ENCODE measurements at places on chromosomes 5 and 9. TPM values are rescaled to one million over a fixed set of nuclear protein-coding genes. Genes with fewer than 3 reads are reported as not detected.

DNA sequence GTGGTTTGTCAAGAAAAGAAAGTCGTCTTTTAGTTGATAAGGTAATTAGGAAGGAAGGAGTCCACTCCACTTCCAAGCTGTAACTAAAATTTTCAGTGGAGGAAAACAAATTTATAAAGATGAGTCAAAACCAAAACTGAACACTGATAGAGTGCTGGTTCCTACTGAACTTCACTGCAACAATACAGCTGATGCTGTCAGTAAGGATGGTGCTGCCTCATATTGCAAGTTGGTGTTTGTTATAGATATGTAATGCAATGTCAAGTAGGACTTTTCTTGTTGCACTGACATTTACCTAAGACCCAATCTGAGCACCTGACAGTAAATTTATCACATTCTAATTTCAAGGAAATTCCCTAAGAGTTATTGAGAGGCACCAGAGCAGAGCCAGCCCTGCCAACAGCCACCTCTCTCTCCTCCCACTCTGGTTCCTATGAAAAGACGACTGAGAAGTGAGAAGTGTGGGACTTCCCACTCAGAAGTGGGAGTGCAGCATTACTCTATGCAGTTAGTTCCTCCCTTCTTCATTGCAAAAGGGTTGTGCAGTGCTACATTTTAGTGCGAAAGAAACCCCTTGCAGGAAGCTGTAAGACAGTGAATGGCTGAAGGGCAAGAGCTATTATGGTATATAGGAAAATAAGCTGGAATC, 350.8 kb downstream of the NFIB start:
- H3K36me3 ChIP-seq: no peaks in the 10 kb centered on the region
- no peak for DNase-seq
- no peak overlapping the region for H3K4me3 ChIP-seq
- H3K4me1 ChIP-seq: peaks cover 6% of the 10 kb centered on the region

DNA sequence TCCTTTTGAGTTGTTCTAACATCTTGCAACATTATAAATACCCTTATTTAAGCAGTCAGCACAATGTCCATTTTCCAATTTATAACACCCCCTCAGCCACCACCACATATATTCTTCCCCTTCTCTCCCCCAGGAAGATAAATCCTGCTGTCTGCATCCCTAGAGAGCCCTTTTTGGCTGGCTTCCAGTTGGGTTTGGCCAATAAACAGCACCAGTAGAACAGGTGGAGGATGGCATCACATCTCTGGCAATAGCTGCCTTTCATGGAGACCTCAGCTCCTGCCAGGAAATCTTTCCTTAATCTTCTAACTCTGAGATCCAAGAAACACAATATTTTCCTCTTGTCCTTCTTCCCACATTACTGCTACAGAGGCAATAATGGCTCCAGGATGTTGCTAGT, 53.7 kb downstream of the TRIM36 start:
- no peak overlapping the region for H3K4me3 ChIP-seq
- no peak overlapping the region for H3K27ac ChIP-seq
- H3K27me3 ChIP-seq: no peaks in the 10 kb centered on the region

DNA sequence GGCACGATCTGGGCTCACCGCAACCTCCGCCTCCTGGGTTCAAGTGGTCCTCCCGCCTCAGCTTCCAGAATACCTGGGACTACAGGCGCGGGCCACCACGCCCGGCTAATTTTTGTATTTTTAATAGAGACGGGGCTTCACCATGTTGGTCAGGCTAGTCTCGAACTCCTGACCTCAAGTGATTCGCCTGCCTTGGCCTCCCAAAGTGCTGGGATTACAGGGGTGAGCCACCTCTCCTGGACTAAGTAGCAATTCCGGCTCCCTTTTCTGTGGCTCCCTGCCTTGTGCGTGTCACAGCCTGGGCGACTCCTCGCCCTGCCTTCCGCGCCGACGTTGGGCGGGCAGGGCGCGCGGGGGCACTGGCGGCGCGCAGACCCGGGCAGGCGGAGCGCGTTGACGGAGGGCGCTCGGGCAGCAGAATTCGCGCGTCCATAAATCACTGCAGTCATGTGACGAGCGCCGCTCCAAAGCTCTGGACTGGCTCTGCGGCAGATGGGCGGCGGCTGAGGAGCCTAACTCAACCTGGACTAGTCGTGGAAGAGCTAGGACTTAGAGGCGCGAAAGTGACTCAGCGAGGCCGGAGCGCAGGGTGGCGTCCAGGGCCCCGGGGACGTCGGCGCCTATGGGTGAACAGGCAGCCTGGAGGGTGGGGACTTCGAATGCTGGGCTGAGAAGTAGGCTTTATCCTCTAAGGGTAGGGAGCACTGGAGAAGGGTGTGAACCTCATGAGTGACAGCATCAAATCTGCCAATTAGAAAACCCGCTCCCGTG, 1.4 kb upstream of the CIZ1 start:
- peak; percentile 92 for DNase-seq
- H3K36me3 ChIP-seq: no peaks in the 10 kb centered on the region
- H3K4me1 ChIP-seq: peaks cover 15% of the 10 kb centered on the region

- H3K4me1 ChIP-seq: peaks cover 94% of the 10 kb centered on the region
- no peak overlapping the region for H3K27ac ChIP-seq
- no peak for DNase-seq
- H3K36me3 ChIP-seq: no peaks in the 10 kb centered on the region
These were observed 64.7 kb downstream of the RXRA start for GRCh38 chr9:134390947-134391318.

DNA sequence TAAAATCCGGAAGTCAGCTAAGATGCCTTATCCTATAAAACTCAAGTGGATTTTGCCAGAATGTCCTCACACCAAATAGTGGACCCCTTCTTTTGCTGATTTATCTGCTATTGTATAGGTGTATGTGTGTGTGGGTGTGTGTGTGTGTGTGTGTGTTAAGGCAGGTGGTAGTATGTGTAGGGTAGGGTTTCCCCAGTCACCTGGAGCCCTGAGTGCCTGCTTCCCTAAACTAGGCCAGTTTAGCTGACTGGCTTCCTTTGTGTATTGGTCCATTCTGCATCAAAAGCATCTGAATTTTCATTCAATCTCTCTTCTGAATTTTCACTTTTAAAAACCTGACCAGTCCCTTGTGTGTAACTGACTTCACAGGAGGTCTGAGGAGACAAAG, 42.2 kb upstream of the LCP2 start:
- no peaks in the 10 kb centered on the region for H3K36me3 ChIP-seq
- H3K27ac ChIP-seq: no peak overlapping the region
- H3K4me3 ChIP-seq: no peak overlapping the region
- DNase-seq: no peak
- no peaks in the 10 kb centered on the region for H3K4me1 ChIP-seq

DNA sequence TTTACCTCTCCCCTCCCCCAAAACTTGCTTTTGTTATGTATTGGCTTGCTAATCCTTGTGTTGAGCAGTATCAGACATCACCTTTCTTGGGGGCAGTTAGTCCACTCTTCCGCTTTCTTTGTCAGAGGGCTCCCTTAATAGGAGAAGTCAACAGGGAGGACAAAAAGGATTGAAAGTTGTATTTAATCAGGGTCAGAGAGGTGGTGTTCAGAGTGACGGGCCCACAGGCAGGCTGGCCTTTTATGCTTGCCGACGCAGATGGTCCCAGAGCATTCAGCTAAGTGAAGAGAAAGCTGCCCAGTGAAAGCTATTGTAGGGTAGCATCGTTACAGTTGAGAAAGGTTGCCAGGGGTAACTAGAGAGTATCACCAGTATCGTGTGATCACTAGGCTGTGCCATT, 131.1 kb downstream of the ZCCHC7 start:
- no peaks in the 10 kb centered on the region for H3K27me3 ChIP-seq
- H3K27ac ChIP-seq: no peak overlapping the region
- H3K4me3 ChIP-seq: no peak overlapping the region
- no peak for DNase-seq
- no peaks in the 10 kb centered on the region for H3K4me1 ChIP-seq

DNA sequence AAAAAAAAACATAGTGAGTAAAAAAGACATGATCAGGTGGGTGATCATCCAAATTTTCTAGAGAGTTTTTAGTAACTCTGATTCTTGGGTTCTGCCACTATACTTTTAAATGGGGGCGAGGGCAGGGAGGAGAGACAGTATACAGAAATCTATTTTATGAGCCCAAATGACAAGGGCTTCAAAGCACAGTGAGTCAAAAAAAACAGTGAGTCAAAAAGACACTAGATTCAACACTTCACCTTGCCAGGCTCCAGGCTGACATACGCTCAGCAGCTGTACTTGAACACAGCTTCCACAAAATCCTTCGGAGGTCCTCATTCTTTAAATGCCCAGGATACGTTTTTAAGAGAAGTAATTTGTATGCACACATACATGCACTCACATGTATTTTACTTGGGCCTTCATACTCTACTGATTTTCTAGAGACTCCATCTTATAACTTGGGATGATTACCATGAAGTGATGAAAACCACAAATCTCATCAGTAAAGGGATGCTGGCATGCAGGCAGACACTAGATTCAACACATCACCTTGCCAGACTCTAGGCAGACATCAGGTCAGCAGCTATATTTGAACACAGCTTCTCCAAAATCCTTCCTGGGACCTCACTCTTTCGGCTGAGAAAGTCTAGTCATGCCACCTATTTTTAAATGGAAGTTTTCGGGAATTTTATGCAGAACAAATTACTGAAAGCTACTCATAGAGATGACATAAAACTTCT, 28.8 kb downstream of the NR3C1 start:
- H3K4me3 ChIP-seq: no peak overlapping the region
- no peaks in the 10 kb centered on the region for H3K36me3 ChIP-seq
- no peaks in the 10 kb centered on the region for H3K27me3 ChIP-seq
- DNase-seq: no peak

- H3K4me3 ChIP-seq: no peak overlapping the region
- H3K27ac ChIP-seq: no peak overlapping the region
- H3K4me1 ChIP-seq: peaks cover 23% of the 10 kb centered on the region
These were observed 40.0 kb downstream of the CCNH start for GRCh38 chr5:87372705-87373104.

GRCh38 chr9:106277966-106278365, 583.6 kb downstream of the TMEM38B start:
- H3K27me3 ChIP-seq: no peaks in the 10 kb centered on the region
- no peaks in the 10 kb centered on the region for H3K4me1 ChIP-seq
- no peak overlapping the region for H3K27ac ChIP-seq
- DNase-seq: no peak
- no peaks in the 10 kb centered on the region for H3K36me3 ChIP-seq

DNA sequence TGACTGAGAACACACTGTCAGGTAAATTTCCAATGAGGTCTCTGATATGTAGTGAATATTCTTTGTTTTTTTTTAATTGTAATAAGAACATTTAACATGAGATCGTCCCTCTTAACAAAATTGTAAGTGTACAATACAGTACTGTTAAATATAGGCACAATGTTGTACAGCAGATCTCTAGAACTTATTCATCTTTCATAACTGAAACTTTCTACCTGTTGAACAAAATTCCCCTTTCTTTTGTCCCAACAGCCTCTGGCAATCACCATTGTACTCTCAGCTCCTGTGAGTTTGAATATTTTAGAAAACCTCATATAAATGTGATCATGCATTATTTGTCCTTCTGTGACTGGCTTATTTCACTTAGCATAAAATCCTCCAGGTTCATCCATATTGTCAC, 10.6 kb upstream of the PRLR start:
- no peaks in the 10 kb centered on the region for H3K4me1 ChIP-seq
- no peak overlapping the region for H3K27ac ChIP-seq
- H3K27me3 ChIP-seq: no peaks in the 10 kb centered on the region
- no peak overlapping the region for H3K4me3 ChIP-seq
- H3K36me3 ChIP-seq: no peaks in the 10 kb centered on the region
- DNase-seq: no peak

DNA sequence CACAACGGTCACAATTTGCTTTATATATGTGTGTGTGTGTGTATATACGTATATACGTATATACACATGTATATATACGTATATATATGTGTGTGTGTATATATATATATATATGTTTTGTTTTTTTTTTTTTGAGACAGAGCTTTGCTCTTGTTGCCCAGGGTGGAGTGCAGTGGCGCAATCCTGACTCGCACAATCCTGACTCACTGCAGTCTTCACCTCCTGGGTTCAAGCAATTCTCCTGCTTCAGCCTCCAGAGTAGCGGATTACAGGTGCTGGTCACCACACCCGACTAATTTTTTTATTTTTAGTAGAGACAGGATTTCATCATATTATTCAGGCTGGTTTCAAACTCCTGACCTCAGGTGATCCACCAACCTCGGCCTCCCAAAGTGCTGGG, 3.1 kb downstream of the RNF38 start:
- H3K4me3 ChIP-seq: no peak overlapping the region
- H3K27me3 ChIP-seq: no peaks in the 10 kb centered on the region
- H3K36me3 ChIP-seq: no peaks in the 10 kb centered on the region
- DNase-seq: no peak

- H3K27ac ChIP-seq: no peak overlapping the region
- peak; percentile 51 for DNase-seq
- H3K27me3 ChIP-seq: no peaks in the 10 kb centered on the region
These were observed 616.4 kb upstream of the NUDT12 start for GRCh38 chr5:104178829-104179456.

DNA sequence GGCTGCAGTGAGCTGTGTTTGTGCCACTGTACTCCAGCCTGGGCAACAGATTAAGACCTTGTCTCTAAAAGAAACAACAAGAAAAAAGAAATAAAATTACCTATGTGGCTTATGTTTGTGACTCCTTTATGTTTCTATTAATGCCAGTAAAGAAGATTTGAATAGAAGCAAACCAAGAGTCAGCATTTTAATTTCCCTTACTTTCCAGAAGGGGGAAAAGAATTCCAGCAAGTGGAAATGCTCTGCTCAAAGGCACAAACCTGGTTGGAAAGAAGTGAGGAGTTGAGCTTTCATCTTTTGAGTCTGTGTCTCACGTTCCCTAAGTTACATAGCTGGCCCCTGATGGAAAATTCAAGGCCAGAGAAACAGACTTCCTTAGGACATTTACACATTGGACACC, 23.6 kb upstream of the ELL2 start:
- no peak for DNase-seq
- H3K4me1 ChIP-seq: peaks cover 19% of the 10 kb centered on the region
- H3K27me3 ChIP-seq: no peaks in the 10 kb centered on the region

DNA sequence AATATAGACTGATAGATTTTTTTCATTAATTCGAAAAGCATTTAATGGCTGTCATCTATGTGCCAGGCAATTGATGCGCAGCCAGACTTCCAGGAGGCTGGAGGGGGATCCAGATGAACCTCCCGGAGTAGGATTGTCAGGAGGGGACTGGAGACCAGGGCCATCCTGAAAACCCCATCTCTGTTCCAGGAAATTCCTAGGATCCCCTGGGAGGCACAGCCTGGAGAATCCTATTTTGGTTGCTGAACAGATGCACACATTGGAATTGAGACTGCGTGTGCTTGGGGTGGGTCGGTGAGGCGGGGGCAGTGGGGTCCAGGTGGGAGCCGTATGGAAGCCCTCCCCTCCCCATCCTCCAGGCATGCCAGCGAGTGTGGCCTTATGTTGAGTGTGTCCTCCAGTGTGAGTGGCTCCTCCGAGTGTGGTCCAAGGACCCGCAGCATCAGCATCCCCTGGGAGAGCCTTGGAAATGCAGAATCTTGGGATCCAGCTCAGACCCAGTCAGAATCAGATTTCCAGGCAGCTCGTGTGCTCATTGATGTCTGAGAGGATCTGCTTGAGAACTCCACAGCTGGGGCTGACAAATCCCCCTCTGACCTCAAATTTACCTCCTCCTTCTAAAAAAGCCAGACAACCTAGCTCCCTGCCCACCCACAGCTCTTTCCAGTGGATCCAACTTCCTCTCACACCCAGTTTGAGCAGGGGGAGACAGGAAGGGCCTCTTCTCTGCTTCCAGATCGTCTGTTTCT, 38.7 kb downstream of the ROPN1L start:
- H3K27me3 ChIP-seq: no peaks in the 10 kb centered on the region
- no peaks in the 10 kb centered on the region for H3K36me3 ChIP-seq
- H3K4me1 ChIP-seq: no peaks in the 10 kb centered on the region
- DNase-seq: no peak
- H3K4me3 ChIP-seq: no peak overlapping the region
- H3K27ac ChIP-seq: no peak overlapping the region

The CER1 gene
- total RNA-seq: not detected

The TAS2R1 gene
- total RNA-seq: not detected

The PDE6A gene
- total RNA-seq: not detected

The PRSS3 gene
- 0.46 TPM for total RNA-seq

The IFNW1 gene
- not detected for total RNA-seq
